Stimulated activated CD4-positive, alpha-beta T cell treated with anti-CD3 and anti-CD28 coated beads, TNF-alpha, amount 100 ng/mL, for 24 hours (primary cell): ENCODE measurements at places on chromosomes 7 and 10.
A peak's percentile ranks its signal among the peaks of the same experiment; 100 is the strongest.

GRCh38 chr10:4215485-4215884 lies 430.5 kb upstream of the KLF6 start:
- no peak for DNase-seq

DNA sequence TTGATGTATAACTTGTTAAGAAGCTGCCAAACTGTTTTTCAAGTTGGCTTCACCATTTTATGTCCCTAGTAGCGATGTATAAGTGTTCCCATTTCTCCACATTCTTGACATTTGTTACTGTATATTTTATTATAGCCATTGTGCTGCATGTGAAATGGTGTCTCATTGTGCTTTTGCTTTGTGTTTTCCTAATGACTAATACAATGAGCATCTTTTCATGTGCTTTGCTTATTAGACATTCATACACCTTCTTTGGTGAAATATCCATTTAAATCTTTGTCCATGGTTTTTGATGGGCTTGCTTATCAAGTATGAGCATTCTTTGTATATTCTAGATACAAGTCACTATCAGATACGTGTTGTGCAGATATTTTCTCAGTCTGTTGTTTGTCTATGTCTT lies 203.0 kb downstream of the CCSER2 start:
- DNase-seq, result no peak

DNA sequence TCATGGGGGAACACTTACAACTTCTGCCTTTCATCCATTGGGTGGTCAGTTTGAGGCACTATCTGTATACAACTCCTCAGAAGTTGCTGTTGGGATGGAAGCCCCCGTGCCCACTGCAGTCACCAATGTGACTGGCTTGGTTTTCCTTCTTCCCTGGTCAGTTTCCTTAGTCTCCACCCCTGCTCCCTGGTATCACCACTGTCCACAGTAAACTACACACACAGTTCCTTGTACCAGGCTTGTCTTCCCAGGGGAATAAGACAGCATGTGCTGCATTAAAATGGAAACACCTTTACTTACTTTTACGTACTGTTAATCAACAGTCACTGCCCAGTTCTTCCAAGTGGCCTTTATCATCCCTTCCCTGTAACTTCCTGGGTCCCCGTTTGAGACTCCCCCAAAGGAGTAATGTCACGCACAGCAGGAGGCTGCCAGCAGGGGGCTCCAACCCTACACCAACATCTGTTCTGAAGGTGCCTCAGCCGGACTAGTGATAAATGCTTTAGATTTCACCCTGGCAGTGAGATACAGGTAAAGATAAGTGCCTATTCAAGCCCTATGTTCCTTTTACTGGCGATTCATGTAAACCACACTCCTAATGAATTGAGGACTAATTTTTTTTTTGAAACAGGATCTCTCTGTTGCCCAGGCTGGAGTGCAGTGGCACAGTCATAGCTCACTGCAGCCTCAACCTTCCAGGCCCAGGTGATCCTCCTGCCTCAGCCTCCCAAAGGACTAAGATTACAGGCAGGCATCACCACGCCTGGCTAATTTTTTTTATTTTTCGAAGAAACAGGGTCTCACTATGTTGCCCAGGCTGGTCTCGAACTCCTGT lies 45.3 kb upstream of the PIK3AP1 start:
- peak; percentile 48 for DNase-seq

DNA sequence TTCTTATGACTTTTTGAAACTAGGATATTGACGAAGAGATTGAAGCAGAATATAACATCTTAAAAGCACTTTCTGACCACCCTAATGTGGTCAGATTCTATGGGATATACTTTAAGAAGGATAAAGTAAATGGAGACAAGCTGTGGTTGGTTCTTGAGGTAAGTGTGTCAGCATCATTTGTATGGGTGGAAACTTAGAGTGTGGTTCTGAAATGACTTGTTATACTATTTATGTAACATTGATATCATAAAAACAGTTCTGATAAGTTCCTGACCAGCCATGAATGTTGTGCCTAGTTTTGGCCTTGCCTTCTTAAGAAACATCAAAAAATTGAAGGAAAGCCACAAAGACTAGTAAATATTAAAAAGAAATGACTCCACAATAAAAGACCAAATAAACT lies 20.8 kb downstream of the MYO3A start:
- DNase-seq, result no peak

GRCh38 chr7:93159490-93159889 lies 11.3 kb upstream of the SAMD9L start:
- no peak for DNase-seq

- DNase-seq, result no peak
Measured at GRCh38 chr7:83475420-83475819, 173.5 kb downstream of the SEMA3E start.

DNA sequence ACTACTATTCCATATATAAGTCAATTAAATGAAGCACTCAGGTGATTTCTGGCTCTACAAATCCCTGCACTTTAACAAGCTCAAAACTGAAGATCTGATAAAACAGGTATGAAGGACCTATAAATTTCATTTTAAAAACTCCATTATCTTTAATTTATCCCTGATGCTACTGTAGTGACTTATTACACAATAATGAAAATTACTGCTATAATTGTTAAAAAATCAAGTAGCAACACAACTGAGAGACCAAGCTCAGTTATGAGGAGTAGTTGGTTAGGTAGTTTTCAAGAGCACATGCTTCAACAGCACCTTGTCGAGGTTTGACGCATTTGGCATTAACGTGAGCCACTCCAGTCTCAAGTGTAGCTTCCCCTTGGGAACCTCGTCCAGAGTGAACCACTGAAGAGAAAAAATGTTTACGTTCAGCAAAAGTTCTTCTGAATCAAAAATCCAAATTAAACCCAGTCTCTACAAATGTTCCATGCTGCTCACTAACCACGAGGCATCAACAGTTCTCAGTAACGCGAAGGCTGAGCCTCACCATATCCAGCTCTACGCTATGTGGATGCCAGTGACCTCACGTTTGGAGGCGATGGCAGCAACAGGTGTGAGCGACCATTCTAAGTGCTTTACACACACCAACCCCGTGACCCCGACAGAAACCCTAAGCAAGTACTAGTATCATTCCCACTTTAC lies 55.3 kb upstream of the NCAPG2 start:
- no peak for DNase-seq

DNA sequence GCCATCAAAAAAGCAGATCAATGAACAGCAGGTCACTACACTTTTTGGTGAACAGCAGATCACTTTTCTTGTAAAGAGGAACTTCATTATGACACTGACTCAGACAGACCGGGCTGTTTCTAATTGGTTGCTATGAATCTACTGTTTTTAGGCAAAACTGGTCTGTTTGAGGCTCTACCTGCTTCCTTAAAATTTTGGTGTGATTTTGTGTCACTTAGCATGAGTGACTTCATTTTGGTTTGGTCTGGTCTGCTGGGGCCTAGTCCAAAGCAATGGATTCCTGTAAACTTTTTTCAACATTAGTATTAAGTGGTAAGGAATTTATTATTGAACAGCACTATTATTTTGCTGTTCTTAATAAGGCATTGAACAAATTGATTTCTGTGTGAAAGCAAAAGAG lies 41.8 kb upstream of the C10orf71 start:
- no peak for DNase-seq

DNA sequence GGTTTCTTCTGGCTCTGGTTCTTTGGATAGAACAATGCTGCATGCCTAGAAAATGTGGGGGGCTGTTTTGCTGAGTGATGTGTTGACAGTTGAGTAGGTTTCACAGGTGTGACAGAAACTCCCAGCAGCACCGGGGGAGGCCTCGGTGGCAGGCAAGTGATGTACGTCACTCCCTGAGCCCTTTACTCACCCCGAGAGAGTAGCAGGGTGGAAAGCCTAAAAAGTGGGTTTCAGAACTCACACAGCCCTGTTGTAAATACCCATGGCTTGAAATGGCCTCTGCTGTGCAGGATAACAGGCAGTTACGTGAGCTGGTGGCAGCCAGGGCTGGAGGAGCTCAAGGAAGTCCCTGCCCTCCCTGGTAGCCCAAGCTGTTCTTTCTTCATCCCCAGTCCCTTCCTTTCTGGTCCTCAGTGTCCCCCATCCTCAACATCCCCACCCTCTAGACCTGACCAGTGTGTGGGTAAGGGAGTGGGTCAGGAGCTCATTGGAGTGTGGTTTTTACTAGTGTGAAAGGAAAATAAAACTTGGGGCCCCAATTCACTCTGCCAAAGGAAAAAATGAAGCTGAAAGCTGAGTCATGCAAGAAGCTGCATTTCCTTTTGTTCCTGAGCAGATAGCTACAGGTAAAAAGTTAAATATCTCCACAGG lies 258.1 kb downstream of the STK31 start:
- DNase-seq, result peak; percentile 9

- no peak for DNase-seq
Measured at GRCh38 chr7:1286946-1287645, 54.4 kb downstream of the UNCX start.

DNA sequence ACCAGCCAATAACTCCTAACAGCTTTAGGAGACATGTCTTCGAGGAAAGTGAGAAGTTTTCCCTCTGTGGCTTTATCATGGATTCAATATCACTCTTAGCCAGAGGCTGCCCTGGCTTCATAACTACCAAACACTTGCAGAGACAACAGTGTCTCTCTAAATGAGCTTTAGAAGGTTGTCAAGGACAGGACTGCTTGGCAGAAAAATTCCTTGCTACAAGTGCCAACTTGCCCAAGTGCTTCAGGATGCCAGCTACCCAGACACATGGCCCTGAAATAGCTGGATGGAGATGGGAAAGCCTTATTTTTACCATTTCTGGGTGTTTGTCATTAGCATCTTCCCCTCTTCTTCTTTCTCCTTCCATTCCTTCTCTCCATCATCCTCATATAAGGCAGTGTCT lies 137.1 kb upstream of the MDFIC start:
- DNase-seq, result no peak

GRCh38 chr10:33155720-33156638 lies 178.5 kb downstream of the NRP1 start:
- no peak for DNase-seq

- no peak for DNase-seq
Measured at GRCh38 chr7:80940539-80941207, 21.8 kb upstream of the SEMA3C start.

GRCh38 chr10:31836569-31837406 lies 91.8 kb downstream of the ARHGAP12 start:
- no peak for DNase-seq

- DNase-seq, result no peak
Measured at GRCh38 chr10:69663369-69663947, 33.4 kb downstream of the FAM241B start.

DNA sequence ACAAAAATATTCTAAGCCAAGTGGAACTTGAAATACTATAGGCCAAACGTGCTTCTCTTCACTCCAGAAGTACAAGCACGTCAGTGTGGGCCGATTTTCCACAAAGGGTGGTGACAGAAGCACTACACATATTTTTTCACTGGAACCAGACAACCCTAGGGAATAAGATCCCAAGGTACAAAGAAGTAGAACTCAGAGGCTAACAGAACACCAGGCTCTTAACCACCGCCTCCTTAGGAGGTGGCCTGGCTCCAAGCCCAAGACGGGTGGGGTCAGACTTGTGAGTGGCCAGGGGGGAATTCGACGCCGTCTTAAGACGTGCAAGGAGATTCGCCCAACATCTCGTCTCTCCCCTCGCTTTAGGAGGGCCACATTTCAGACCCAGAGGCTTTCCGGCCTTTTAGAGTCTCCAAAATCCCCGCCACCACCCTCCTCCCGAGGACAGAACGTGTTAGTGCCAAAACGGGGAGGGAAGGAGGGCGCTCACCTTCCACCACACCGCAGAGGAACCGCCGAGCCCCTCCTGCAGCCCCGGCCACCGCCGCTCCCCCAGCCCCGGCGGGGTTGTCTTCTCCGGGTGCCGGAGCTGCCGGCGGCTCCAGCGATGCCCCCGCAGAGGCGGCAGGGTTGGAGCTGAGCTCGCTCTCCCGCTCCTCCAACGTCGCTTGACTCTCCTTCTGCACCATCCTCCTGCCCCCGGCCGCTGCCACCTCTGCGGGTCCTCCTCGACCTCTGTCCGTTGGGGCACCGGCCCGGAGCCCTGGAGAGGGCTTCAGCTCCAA lies 716 bp downstream of the OGA start:
- no peak for DNase-seq

DNA sequence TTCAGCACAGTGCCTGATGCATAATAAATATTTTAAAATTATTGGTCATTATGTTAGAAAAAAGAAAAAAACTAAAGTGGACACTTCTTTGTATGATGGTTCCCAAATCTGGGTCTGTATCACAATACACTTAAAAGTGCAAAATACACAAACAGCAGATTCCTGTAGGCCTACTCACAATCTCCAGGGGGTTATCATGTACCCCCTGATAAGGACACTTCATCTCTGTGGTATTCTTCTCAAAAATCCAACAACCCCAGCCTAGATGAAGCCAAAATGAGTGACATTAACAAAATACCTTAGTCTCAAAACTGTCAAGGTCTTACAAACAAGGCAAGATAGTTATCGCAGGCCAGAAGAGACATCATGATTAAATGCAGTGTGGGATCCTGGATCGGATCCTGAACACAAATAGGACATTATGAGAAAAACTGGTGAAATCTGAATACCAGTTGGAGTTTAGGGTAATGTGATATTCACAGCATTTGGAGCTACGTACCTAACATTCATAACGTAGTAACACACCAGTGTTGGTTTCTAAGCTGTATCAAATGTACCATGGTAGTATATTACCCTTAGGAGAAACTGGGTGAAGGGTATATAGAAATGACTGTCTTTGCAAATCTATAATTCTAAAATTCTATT lies 45.2 kb downstream of the NSUN6 start:
- no peak for DNase-seq

DNA sequence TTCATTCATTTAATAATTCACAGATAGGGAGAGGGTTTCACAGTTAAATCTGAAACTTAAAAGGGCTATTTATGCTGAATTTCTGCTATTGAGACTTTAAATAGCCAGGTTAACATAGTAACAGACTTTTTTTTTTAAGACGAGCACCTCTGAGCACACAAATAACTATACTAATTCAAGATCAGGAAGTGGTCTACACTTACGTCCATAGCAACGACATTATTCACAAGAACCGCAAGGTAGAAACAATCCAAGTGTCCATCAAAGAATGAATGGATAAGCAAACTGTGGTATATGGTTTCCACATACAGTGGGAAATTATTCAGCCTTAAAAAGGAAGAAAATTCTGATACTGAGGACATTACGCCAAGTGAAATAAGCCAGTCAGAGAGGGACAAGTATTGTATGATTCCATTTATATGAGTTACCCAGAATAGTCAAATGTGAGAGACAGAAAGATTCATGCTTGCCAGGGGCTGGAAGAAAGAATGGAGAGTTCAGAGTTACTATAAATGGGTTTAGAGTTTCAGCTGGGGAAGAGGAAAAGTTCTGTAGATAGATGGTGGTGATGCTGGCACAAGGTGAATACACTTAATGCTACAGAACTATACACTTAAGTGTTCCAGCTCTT lies 140.3 kb upstream of the LAMB4 start:
- DNase-seq, result no peak

GRCh38 chr10:69643779-69644657 lies 14.0 kb downstream of the FAM241B start:
- no peak for DNase-seq
